ENCODE measurements at places on chromosomes 6 and 20.
A peak's percentile ranks its signal among the peaks of the same experiment; 100 is the strongest.

- no peak for DNase-seq
Observed at GRCh38 chr20:824490-824889, 9.0 kb upstream of the FAM110A start.

DNA sequence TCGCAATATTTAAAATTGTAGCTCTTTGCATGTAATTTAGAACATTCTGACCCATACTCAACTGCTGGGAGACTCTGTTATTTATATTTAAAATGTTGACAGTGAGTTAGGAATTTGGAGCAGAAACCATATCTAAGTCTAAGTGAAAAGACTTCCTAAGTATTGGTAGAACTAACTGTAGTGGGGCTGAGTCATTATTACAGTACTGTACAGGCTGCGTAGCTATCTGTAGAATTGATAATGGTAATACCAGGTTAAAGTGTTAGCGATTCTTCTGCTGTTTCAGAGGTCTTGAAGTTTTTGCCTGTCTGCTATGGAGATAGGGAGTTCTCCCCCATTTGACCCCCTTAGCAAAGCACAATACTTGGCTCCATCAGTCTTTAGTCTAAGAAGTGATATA, 3.6 kb downstream of the TOP1 start:
- DNase-seq: no peak

DNA sequence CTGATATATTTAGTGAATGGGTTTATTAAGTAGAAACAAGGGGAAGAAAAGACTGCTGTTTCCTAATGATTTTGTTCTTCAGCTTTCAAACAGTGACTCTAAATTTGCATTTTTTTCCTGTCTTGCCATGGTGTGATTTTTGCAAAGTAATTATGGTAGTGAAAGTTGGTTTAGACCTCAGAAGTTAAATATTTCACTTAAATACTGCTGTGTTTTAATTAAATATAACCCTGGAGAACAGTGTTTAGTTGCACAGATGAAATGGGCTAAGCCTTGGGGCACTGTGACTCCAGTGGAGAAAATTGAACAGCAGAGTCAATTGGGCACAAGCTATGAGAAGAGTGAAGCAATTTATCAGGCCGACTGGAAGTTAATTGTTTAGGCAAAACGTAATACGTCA, 111.1 kb upstream of the MCHR2 start:
- no peak for DNase-seq

DNA sequence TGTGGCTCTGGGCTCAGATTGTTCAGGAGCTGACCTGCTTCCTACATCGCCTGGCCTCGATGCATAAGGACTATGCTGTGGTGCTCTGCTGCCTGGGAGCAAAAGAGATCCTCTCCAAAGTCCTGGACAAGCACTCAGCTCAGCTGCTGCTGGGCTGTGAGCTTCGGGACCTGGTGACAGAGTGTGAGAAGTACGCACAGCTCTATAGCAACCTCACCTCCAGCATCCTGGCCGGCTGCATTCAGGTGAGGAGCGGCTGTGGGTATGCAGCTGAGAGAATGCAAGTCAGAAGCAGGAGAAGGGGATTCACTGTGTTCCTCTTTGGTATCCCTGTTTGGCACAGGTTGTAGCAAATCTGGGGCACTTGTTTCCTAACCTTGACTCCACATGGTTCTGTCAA, 17.9 kb downstream of the CUL9 start:
- no peak for DNase-seq

DNA sequence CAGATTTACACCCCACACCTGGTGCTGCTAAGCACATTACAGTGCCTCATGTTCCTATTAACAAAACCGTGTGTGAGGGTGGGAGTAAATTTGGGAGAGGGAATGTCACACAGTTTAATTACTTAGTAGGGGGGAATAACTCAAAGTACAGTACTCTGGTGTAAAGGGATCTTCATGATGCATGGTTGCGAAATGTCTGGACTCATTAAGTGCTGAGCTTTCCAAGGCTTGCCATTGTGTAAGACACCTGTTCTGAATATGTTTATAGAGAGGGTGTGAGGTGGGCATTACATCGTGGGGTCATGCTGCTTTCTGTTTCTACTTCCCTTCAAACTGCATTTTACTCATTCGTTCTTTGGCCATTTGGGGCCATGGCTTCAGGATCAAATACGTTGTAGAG, 181.2 kb downstream of the ADGRG6 start:
- DNase-seq: no peak

DNA sequence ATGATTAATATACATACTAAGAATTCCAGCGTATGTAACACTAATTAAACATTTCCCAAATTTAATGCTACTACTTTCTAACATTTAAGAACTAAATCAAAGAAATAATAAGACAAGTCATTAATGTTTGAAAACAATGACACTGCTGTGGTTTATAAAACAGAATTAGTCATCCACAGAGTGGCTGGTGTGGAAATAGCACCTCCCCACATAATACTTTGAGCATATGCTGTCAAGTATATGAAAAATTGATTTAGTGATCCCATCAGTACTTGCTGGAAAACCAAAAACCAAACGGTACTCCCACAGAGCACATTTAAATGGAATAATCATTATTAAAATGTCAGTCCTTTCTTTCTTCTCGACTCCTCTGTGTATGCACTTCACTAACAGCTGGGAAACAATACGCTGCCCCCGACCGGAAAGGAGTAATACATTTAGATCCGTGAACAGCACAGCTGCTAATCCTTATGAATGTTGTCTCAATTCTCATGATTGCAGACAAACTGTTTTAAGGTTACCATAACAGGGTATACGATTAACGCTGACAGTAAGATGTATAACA, 78.4 kb downstream of the PREP start:
- no peak for DNase-seq

DNA sequence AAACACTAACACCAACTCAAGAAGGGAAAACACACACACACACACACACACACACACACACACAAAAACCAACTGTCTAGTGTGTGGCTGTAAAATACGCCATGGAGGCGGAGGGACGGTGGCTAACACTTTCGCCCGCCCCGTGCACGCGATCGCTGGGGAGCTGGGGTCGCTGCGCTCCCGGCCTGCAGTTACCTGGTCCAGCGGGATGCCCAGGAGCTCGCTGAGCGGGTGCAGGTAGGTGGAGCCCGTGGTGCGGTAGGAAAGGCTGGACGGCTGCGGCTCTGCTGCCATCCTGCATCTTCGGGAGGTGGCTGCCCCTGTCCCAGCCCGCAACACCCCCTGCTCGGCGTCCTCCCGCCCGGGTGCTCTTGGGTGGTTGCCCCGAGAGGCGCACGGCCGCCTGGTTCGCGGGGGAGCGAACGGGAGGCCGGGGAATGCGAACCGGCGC, 303 bp downstream of the MBOAT1 start:
- no peak for DNase-seq

DNA sequence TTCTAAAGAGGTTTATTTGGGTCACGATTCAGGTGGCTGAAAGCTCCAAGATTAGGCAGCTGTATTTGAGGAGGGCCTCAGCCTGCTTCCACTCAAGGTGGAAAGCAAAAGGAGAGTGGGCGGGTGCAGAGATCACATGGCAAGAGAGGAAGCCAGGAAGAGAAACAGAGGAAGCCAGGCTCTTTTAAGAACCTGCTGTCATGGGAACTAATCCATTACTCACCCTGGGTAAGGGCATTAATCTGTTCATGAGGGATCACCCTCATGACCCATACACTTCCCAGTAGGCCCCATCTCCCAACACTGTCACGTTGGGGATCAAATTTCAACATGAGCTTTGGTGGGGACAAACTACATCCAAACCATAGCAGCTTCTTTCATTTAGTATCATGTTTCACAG, 53.9 kb downstream of the DHX35 start:
- DNase-seq: no peak

GRCh38 chr20:4159765-4160490, 144.6 kb upstream of the RNF24 start:
- DNase-seq: no peak

DNA sequence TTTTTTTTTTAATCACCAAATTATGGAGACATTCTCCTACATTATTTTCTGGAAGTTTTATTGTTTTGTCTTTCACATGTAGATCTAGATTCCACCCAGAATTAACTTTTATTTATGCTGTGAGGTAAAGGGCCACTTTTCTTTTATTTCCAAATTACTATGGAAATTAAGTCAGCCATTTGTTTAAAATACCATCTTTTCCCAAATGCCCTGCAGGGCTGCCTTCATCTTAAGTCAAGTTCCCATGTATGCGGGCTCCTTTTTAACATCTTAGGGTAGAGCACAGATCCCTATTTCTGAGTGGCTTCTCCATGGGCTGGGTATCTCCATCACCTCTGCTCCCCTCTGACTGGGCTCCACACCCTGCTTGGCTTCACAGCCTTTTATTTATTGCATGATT, 348.4 kb downstream of the SOX4 start:
- no peak for DNase-seq

DNA sequence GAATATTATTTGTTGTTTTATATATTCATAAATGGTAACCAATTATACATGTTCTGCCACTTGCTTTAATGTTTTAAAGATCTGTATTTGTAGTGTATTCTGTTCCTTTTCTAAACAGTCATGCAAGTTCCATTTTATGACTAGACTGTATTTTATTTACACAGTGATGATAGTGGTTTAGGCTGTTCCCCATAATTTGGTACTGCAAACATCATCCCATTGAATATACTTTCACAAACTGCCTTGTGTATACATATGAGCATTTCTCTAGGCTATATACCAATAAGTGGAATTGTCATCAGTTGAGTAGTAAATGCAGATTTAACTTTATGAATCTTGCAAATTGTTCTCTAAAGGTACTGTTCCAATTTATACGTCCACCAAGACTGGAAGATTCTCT, 738.0 kb downstream of the EPHA7 start:
- DNase-seq: no peak

DNA sequence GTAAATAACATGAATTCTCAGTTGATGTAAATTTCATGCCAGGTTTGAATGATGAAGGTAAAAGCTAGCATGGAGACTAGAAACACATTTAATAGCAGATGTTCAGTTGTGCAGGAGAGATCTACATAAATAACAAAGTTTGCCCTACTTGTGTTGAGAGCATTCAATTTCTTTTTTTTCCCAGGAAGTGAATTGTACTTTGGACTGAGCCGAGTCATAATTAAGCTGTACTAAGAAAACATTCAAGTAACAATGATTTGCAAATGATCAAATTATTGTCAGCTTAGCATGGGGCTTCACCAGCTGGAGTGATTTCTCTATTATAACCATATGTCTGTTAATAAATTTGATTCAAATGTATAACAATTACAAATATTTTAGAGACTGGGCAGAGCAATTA, 893.5 kb upstream of the MAP3K7 start:
- no peak for DNase-seq

GRCh38 chr6:84425971-84426705, 198.7 kb upstream of the CEP162 start:
- no peak for DNase-seq

DNA sequence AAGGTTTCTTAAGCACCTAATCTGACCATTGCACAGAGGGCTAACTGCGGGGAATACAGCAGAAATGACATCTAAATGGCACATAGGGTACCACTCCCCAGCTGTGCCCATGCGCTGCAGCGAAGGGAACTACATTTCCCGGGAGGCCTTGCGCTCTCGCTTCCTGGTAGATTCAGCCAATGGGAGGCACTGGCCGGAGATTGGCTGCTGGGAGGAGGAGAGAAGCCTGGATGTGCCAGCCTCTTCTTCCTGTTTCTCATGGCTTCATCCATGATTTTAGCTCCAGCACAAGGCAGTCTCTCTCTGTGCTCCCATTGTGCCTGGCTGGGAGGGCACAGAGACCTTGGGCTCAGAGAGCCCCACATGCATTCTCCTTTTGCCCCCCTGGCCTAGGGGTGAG, 101.7 kb upstream of the FOXA2 start:
- peak; percentile 70 for DNase-seq

DNA sequence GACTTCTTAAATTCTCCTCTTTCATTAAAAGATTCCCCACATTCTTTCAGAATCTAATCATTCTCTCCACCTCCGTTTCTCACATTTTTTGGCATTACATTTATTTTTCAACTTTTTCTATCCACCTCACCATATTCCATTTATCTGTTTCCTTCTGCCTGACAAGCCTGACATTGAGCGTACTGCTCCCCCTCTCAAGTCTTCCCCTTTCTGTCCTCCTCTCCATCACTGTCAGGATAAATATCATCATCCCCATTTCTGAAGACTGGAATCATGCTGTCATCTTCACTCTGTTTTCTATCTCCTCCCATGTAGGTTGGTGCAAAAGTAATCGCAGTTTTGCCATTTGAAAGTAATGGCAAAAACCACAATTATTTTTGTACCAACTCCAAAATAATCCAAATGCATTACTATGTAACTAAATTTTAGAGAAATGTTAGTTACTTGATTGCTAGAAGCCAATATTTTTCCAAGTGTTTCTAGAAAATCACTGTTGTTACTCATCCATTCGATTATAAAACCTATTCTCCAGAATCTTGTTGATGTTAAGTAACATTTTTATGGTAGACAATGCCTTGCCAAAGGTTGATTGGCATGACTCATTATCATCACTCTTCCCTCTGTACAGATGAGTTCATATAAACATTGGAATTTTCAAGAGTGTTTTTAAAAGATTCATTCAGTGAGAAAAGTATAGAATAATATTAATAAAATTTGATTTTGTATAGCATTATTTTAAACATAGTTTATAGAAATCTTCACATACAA, 292.3 kb upstream of the RNF217 start:
- no peak for DNase-seq

- no peak for DNase-seq
Observed at GRCh38 chr20:37543828-37544227, 16.2 kb upstream of the BLCAP start.

DNA sequence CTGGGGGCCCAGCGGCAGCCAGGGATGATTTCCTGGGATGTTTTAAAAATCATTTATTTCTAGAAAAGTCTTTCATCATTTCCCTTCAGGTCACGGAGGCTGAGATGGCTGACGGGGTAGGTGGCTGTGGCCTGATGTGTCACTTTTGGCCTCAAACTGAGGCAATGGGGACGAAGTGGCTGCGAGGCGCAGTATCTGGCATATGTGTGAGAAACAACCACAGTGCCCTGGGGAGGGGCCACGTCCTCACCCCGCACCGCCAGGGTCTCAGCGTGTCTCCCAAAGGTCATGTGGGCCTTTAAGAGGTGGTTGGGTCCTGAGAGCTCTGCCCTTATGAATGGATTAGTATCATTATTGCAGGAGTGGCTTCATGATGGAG, 120.0 kb downstream of the CEBPB start:
- DNase-seq: no peak

DNA sequence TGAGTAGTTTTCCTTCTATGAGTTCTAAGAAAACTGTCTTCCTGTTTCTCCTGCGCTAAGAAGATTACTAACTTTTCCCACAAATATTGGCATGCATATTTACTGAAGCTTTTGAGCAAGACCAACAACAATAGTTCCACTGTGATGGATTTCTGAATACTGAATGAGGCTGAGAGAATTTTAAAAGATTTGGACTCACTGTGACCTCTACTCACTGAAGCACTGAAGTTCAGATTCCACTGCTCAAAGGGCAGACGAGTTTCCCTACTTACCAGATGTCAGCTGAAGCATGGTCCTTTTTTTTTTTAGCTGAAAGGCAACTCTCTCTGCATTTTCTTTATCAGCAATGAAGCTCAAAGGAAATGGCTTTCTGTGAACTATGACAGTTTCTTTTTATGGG, 718.5 kb downstream of the RFPL4B start:
- DNase-seq: no peak
